ENCODE measurements at places on chromosomes 4 and X. TPM values are rescaled to one million over a fixed set of nuclear protein-coding genes. Genes with fewer than 3 reads are reported as not detected.

The WDR17 gene
- 16.2 TPM for polyA plus RNA-seq

- no peak for DNase-seq
Measured at GRCh38 chr4:73520821-73521220, 39.3 kb downstream of the AFM start.

The PNMA6A gene
- polyA plus RNA-seq: 10.0 TPM

- no peak for DNase-seq
Measured at GRCh38 chr4:41797260-41797659, 48.7 kb upstream of the PHOX2B start.

The APLN gene
- 4.4 TPM for polyA plus RNA-seq

- DNase-seq: no peak
Measured at GRCh38 chr4:82484996-82485783, 54.8 kb downstream of the ENOPH1 start.

DNA sequence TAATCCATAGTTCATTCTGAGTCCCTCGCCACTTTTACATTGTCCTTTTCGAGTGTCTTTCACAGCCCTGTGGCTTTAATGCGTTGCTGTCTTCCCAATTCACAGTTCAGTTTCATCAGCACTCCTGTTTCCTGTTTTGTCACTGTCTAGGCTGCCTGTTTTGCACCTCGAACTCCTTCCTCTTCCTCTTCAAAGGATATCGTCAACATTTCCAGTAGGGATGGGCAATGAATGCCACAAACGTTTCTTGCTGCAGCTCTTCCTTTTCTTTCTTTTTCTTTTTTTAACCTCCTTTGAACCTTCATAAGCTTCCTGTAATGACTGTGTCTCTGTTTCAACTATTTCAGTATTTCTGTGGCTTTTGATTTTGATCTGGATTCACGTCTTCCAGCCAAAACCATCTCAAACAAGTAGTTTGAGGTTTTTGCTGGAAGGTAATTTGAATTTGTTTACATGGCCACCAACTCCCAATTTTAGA, 105.4 kb downstream of the ANXA3 start:
- DNase-seq: no peak

The LRAT gene
- 0.71 TPM for polyA plus RNA-seq

DNA sequence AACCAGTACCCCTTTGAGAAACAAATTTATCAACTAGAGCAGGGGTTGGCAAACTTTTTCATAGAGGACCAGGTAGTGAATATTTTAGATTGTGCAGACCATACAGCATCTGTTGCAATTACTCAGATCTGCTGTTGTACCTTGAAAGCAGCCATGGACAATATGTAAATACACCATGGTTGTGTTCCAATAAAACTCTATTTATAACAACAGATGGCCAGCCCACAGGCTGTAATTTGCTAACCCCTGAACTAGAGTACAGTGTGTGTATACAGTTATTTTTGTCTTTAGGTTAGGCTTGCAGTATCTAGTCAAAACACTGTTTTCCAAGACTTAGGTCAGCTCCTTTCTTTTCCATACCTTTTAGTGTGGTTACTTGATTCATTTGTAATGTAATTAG, 54.4 kb downstream of the PHKA1 start:
- DNase-seq: no peak

The SLC9A6 gene
- polyA plus RNA-seq: 17.7 TPM

DNA sequence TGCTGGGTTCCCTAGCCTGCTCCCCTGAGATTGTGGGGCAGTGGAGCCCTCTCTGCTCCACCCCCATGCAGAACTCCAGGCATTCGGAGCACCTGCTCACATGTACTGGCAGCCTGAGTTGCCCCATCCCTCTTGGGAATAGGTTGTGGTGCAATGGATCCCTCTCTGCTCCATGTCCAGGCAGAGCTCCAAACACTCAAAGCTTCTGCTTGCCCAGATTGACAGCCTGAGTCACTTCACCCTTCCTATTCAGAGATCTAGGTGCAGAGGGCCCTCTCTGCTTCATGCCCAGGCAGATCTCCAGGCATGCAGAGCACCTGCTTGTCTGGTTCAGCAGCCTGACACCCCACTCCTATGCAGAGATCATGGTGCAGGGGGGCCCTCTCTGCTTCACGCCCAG, 18.6 kb upstream of the TEX13B start:
- no peak for DNase-seq

The ADGRG4 gene
- polyA plus RNA-seq: not detected

GRCh38 chrX:91414713-91415112, 19.9 kb upstream of the PABPC5 start:
- DNase-seq: no peak

DNA sequence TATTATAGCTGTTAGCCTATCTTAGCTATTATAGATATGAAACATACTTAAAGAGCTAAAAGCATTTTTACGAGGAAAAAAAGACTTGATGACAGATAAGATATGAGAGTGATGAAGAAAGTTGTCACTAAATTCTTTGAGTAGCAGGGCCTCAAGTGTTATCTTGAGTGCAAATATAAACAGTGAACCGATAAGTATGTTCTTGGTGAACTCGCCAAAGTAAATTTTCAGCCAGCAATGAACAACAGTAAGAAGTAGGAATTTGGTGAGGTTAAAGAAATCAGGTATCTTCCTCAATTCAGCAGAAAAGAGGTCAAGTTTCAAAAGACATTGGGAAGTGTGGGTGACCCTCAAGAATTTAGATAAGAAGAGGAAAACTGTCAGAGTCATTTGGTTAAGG, 471.8 kb upstream of the FTHL17 start:
- DNase-seq: no peak

The PCDH10 gene
- 7.4 TPM for polyA plus RNA-seq

DNA sequence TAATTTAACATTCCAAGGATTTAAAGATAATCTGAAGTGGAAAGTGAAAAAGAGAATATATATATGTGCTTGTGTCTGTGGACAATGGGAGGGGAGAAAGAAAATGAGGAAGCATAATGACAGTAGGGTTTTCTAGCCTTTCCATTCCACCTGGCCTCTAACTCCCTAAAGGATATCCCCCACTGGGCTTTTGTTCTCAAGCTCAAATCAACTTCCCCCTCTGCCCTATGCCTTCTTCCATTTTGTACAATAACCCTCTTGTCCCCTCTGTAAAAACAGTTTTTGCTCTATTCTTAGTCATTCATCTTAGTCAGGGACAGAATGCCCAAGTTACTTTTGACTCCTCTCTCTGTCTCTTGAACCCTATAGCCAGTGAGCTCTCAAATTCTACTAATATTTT, 23.6 kb downstream of the ANTXR2 start:
- no peak for DNase-seq

DNA sequence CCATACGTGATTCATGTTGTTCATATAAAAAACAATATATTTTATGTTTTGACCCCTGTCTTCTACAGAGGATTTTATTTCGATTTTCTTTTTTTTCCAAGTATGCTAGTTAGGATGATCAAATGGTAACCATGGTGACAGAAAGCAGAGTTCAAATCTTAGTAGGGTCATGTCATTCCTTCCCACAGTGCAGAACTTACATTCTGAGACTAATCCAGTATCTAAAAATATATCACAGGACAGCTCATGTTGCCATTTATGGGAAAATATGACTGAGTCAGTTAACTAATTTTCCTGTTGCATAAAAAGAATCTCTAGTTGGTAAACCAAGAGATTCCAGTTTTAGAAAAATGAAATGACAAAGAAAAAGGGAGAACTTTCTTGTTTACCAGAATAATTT, 209.5 kb downstream of the PARM1 start:
- DNase-seq: no peak

Data from left kidney (tissue), 8 donors.